Smooth muscle cell of the pulmonary artery (primary cell): ENCODE measurements at places on chromosomes 11 and 22. TPM values are rescaled to one million over a fixed set of nuclear protein-coding genes. Genes with fewer than 3 reads are reported as not detected.

TIMM10B gene
- 34.3 and 36.7 TPM in 2 replicates for total RNA-seq

HBG2 gene
- total RNA-seq = not detected in 2 replicates

MYEOV gene
- 1.2 TPM in 2 replicates for total RNA-seq

RIMBP3B gene
- total RNA-seq = 0.20 and 0.23 TPM in 2 replicates

CALCB gene
- total RNA-seq = not detected in 2 replicates

BTBD18 gene
- not detected in 2 replicates for total RNA-seq

FGF19 gene
- total RNA-seq = not detected in 2 replicates

THY1 gene
- 89.7 and 92.0 TPM in 2 replicates for total RNA-seq

SERPING1 gene
- 11.6 and 43.9 TPM in 2 replicates for total RNA-seq

SERHL2 gene
- 2.5 and 3.1 TPM in 2 replicates for total RNA-seq

CYP2D6 gene
- 0.20 and 0.43 TPM in 2 replicates for total RNA-seq

SHANK2 gene
- total RNA-seq = 1.8 and 6.5 TPM in 2 replicates

CD248 gene
- total RNA-seq = 51.9 and 182 TPM in 2 replicates

APLNR gene
- total RNA-seq = 0.03 and 0.39 TPM in 2 replicates

SGSM1 gene
- total RNA-seq = 0.36 and 0.98 TPM in 2 replicates
